ENCODE measurements at places on chromosomes 7 and 10.

GRCh38 chr7:130919316-130920103 lies 185.5 kb upstream of the KLF14 start:
- DNase-seq = no peak

- no peak for DNase-seq
Observed at GRCh38 chr10:86059892-86060291, 306.7 kb downstream of the GRID1 start.

- DNase-seq = no peak
Observed at GRCh38 chr7:148173369-148173768, 417.2 kb upstream of the C7orf33 start.

GRCh38 chr10:82762641-82763040 lies 887.6 kb downstream of the NRG3 start:
- DNase-seq = no peak

DNA sequence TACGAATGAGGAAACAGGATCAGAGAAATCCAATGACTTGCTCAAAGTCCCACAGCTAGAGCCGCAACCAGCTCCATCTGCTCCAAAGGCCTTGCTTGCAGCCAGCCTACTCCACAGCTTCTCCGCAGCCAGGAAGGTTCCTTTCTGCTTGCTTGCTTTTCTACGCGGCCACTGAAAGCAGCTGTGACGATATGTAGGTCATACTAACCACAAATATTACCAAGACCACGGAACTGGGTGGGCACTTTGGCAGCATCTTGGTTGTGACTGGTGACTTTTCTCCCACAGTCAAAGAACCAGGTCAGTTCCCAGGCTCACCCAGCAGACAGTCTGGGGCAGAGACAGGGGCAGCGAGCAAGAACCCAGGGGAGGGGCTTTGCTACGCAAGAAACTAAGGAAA lies 86.4 kb downstream of the FAM53B start:
- DNase-seq = no peak
